Stimulated activated CD4-positive, alpha-beta T cell treated with anti-CD3 and anti-CD28 coated beads, Interleukin-1b, Interleukin-23, amount 100 ng/mL, for 24 hours (primary cell): ENCODE measurements at places on chromosomes 1 and 21.

DNA sequence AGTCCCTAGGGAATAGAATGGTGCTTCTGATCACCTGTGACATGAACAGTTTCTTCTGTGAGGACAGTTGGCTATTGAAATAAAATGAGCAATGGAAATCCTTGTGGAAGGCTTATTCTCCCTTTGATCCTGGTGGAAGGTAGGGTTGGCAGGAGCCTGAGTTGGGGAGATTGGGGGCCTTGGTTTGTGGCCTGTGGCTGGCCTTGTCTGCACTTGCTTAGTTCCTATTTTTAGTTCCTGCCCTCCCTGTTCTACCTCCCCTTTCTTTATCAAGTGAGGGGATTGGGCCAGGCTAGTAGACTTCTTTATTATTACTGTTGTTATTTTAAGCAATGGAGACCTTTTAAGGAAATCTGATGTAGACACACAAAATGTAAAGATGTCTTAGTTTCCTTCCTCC lies 8.2 kb downstream of the DMRTB1 start:
- DNase-seq = no peak

DNA sequence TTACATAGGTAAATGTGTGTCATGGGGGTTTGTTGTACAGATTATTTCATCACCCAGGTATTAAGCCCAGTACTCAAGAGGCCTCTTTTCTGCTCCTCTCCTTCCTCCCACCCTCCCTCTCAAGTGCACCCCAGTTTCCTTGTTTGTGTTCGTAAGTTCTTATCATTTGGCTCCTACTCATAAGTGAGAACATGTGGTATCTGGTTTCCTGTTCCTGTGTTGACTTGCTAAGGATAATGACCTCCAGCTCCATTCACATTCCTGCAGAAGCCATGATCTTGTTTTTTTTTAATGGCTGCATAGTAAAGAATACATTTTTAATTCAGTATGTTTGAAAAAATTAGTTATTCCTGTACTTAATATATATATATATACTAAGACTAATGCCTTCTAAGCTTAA lies 107.7 kb downstream of the CLDN17 start:
- DNase-seq = no peak

DNA sequence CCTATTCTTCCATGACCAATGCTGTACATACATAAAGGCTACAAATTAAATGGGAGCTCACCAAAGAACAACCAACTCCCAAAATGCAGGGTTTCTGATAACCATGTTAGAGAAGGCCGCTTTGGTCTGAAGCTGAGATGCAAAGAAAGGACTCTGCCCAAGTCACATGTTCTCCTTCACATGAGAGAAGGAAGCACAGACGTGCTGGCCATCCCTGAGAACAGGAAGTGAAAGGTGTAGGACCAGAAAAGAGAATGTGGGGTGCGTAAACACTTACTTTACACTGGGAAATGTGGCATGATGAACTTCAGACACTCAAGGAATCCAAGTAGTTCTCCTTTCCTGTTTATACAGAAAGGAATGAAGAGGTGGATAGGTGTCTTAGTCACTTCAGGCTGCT lies 31.7 kb upstream of the TADA1 start:
- DNase-seq = no peak

DNA sequence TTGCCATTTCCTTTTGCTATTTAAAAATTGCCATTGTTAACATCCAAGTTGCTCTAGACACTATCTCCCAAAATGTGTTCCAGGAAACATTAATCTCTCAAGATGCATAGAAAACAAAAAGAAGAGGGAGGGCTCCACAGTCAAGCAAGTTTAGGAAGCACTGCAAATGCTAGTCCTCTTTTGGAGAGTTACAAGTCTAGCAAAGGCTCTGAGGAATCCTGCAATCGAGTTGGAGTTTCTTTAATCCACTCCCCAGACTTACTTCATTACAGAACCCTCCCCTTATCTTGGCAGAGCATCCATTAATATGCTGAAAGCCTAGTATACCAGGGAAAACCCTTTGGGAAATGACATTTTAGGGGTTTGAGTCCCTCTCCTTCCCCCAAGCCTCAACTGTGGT lies 147.9 kb downstream of the SYF2 start:
- no peak for DNase-seq

- no peak for DNase-seq
Measured at GRCh38 chr1:32861904-32862695, 8.6 kb downstream of the FNDC5 start.
